OCI-M1 (cell line): ENCODE measurements at places on chromosomes 5 and 9.

- DNase-seq, result no peak
Measured at GRCh38 chr5:74306845-74307244, 333.7 kb downstream of the ENC1 start.

- no peak for DNase-seq
Measured at GRCh38 chr5:126694403-126694802, 82.5 kb upstream of the LMNB1 start.

DNA sequence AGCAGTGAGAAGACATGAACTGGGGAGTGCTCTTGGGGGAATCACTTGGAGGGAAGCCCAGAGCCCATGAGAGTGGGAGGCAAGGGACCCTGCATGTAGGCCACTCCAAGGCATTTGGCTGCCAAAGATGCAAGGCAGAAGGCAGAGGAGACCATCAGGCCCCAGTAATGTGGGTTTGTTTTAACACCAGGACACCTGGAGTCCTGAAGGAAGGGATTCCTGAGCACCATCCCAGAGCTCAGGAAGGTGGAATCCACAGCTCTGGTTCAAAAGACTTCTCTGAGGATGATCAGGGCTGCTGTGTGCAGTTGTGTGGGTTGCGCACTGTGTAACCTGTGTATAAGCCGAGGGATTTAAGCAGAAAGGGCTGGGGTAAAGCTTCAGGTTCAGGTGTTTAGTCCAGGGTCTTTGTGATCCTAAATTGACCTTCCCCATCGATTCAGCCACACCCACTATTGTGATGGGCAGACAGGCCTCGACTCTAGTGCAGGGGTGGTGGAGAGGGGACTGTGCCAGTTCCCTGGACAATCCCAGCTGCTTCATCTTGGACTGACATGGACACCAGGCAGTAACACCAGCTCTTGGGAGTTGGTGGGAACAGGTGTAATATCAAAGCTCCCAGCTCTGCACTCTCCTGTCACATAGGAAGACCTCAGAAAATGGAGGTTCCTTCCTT lies 11.0 kb downstream of the B4GALT7 start:
- DNase-seq, result no peak

DNA sequence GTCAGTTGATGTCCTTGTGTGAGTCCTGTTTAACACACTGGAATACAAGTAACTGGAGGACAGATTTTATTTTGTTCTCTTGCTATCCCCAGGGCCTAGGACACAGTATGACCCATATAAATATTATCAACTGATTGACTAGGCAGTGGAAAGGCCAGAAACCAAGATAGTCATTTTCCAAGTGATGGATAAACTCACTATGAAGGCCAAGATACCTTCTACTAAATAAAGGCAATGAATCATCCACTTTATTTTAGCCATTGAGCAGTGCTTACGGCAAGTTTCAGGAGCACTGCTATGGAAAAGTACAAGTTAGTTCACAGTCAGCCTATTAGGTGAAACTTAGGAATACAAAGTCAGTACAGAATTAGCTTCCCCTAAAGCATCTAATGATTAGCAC lies 153.2 kb downstream of the SEMA5A start:
- no peak for DNase-seq

GRCh38 chr9:73037613-73038012 lies 84.8 kb upstream of the ALDH1A1 start:
- DNase-seq, result peak; percentile 13

- DNase-seq, result peak; percentile 93
Measured at GRCh38 chr9:113454914-113455761, 8.4 kb upstream of the RGS3 start.

DNA sequence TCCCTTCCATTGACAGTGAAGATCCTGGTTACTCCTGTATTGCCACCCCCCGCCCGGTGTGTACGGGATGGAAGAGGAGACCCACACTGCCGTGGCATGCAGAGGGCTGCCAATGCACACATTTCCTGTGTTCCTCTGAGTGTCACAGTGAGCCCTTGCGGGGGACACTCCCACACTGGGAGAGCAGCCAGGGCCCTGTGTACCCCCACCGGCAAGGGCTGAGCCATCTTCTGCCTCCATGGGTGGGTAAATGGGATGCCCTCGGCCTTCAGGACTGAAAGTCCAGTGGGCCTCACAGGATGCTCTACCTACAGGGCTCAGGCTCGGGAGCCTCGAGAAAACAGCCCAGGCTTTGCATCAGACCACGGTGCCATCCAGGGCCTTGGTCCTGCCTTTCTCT lies 18.1 kb downstream of the IRX1 start:
- no peak for DNase-seq
